NCI-H1694 treated with DMSO at 0.1 percent for 48 hours (cell line): ENCODE measurements at places on chromosomes 16 and 17.

DNA sequence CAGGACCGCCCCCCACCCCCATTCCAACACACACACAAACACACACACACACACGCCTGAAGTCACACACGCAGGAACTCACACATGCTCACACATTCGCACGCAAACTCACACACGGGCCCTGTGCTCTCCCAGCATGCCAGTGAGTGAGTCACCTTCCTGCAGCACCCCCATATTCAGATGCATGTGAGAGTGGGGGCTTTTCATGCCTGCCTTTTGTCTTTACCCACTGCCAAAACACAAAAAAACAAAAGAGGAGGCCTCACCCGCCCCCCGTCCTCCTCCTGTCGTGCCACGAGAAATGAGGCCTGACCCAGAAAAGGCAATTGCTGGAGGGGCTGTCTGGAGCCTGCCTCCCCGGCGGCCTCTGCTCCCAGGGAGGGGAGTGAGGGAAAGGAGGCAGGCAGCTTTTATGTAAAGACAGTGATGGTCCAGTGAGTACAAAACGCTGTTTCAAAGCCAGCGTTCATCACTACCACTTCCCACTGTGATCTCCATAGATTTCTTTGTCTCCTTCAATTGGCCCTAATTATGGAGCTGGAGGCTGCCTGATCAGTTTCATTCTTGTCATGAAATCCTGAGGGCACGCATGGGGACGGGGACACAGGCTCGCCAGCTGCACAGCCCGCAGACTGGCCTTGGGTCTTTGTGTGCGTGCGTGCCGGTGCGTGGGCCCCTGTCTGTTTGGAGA is 29.5 kb upstream of the GSE1 start:
- DNase-seq = no peak

DNA sequence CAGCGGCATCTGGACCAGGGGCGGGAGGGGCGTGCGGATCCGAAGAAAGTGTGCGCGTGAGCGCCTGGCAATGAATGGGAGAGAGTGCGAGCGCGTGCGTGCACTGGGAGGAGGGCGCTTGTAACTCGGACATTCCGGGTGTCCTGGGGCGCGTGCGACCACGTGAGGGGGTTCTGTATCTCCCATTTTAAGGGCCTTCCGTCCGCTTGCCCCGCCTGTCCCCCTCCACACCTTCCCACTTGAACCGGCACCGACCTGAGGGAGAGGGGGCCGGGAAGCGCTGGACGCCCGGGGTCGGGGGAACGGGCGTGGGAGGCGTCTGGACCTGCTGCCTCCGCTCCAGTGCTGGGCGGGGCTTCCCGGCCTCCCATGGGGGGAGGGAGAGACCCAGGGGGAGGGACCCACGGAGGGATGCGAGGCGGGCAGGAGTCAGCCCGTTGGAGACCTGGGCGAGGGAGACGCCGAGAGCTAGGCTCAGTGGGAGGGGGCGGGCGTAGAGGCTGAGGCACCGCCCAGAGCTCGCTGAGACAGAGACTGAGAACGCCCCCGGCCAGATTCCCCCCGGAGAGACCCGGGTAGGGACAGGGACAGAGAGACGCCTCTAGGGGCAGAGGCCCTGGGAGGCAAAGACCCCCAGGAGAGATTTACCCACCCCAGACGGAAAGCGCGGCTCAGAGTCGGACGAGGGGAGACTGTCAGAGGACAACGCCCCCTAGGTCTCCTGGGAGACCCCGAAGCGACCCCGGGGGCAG is at the start of gene KREMEN2:
Gene KREMEN2 (plus strand): TSS at position 553 of the 752 bp plus-strand sequence. CDS start 246 bp downstream, outside the sequence.
- peak; percentile 30 for DNase-seq

DNA sequence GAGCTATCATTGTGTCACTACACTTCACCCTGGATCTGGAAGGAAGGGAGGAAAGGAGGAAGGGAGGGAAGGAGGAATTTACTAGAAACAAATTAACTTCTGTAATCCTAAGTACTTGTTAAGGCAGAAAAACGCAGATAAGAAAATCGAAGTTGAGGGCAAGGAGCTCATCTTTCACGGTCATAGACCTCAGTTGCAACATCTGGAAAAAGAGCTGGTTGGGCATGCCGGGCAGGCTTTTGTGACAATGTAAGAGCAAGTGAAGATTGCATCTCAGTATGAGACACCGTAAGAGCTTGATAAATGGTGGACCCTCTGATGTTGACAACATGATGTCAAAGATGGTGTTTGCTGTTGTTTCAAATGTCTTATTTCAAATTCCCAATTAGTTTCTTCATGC is 721.5 kb downstream of the MAF start:
- no peak for DNase-seq

DNA sequence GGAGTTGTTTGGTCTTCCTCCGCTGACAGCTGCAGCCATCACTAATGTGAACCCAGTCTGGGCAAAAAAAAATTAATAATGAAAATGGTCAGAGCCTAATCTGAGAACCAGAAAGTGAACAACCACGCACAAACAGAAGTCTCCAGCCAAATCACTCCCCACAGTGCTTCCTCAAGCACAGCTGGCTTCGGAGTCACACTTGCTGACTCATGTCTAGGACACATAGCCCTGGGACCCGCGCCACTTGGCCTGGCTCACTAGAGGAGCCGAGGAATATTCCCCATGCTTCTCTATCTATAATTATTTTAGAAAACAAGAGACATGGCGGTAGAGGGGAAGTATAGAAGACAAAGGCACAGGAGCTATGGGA is 109.1 kb downstream of the ZFHX3 start:
- no peak for DNase-seq

DNA sequence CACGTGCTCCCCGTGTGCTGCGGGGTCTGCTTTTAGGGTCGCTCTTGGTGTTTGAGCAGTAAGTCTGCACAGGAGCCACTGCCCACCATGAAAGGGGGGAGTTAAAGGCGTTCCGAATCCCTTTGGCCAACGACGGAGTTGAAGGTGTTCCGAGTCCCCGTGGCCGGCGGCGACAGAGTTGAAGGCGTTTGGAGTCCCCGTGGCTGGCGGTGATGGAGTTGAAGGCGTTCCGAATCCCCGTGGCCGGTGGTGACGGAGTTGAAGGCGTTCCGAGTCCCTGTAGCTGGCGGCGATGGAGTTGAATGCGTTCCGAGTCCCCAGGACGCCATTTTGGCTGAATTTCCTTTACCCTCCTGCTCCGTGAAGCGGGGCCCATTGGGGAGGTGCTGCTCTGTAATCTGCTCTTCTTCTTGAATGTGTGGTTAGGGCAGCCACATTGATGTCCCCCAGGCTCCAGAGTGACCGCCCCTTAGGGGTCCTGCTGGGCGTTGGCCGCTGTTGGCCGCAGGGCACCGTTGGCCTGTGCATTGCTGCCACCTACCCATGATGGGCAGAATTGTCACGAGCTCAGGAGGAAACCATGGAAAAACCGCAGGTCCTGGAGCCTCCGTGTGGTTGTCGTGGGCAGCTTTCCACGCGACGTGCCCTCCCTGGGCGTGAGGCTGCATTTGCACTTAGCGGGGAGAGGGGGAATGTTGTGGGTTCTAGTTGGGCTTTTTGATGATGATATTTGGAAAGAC is 73.7 kb upstream of the ZNF750 start:
- DNase-seq = no peak

DNA sequence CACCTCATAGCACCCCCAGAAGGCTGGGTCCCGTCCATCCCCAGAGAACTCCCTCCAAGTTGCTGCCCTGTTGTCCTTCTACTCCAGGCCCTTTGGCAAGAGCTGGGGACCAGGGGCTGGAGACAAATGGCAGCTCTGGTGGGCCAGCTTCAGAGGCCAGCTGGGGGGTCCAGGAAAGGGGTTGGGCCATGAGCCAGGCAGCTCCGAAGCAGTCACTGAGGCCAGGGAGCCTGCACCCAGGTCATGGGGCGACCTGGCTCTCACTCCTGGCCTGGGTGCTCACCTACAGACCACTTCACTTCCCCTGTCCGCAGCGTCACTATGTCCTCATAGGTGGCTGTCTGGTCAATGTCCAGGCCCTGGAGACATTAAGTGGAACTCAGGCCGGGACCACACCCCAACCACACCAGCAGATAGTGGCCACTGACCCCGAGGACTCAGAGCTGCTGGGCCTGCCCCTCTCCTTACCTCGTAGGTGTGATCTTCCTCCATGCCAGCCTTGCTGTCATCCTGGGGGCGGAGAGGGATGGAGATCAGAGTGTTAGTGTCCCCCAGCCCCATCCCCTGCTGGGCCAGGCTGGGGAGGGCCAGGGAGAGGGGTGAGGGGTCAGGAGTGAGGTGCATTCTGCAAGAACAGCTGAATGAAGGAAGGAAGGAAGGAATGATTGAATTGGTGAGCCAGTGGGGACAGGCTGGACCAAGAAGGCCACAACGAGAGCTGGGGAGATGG is 3.0 kb downstream of the CD79B start:
- DNase-seq = no peak

GRCh38 chr17:48244121-48244711 is 136.7 kb downstream of the SNX11 start:
- DNase-seq = no peak

DNA sequence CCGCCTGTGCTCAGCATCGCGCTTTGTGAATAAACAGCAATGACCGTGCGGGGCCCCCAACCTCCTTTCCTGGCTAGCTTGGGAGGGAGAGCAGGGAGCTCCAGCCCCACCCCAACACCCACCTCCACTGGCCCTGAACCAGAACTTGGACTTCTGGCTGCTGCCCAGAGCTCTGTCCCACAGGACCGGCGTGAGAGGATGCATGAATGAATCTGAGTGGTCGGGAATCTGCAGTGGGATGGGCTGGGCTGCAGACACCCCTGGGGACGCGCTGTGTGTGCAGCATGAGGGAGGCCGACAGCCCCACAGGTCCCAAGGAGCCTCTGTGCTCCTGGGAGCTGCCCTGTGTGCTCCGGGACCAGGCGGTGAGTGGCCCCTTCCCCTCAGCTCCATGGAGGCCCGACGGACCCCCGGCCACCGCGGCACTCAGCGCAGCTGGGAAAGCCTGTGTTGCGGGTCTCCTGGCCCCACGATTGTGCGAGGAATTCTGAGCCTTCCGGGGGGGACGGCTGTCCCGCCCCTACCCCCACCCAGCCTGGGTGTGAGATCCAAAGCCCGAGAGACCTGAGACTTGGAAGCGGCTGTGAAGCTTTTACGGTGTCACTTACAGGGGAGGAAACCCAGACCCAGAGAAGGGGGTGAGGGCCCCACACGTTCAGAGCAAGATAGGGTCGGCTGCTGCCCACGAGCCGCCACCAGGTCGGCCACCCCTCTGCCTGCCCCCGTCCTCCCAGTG is 5.4 kb downstream of the PIEZO1 start:
- no peak for DNase-seq

GRCh38 chr16:76484020-76484419 is 206.8 kb downstream of the CNTNAP4 start:
- DNase-seq = no peak

- peak; percentile 49 for DNase-seq
Measured at GRCh38 chr17:77527836-77528505, 387.2 kb downstream of the SEC14L1 start.

- no peak for DNase-seq
Measured at GRCh38 chr17:66724581-66725341, 110.2 kb upstream of the CACNG5 start.

GRCh38 chr17:83125515-83126274 is 46.3 kb downstream of the METRNL start:
- no peak for DNase-seq
